ENCODE measurements at places on chromosomes 11 and 22.

DNA sequence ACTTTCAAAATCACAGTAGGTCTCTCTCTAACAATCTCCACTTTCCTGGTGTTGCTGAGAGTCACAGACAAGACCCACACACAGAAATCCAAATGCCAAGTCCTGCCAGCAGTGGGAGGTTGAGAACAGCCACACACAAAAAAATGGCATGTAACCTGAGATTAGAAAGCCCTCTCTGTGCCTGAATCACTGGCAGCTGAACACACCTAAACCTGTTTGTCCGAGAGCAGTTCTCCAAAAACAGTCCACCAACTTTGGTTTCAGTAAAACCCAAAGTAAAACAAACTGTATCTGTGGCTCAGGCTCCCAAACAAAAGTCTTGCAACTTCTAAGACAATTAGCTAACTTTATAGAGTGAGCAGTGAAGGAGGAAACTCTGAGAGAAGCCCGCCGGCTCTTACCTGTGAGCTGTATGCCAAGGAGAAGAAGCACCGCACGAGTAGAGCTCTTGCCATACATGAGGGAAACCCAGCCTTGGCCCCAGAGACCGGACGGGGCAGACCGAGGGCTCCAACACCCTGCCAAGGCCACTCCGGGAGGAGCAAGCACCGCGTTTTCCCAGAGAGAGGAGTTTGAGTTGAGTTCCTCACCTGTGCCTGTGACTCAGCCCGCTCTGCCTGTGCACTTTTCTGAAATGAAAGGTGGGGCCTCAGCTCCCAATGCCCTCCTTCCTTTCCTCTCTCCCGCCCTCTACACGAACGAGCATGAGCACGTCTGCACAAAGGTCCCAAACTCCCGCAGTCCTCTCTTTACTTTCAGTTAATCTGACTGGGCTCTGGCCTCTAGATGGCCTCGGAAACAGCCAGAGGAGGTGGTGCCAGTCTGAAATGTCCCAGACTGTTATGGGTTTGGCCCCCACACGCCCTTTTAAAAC lies at the start of gene MPZL2:
MPZL2 (minus strand) TSS at position 603 of the 874 bp plus-strand sequence; CDS start at position 459, 144 bp downstream.
- DNase-seq, result no peak

DNA sequence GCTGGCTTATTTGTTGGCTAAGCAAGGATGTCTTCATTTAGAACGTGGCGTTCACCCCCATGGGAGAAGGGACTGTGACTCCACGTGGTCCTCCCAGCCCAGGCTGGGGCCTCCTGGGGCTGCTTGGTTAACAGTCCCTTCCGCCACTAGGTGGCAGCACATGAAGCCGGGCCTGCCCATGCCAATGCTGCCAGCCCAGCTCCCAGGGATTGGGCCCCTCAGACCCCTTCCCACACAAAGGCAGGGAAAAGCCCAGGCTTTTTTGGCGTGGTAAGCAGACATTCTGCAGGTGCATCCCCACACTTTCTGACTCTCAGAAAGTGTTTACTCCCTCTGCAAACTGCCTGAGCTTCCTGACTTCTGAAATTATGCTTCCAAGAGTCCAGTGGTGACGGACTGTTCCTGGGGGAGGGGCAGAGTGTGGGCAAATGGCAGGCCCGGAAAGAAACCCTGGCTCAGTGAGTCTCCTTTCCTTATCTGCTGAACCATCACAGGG lies 3.1 kb downstream of the CBX6 start:
- peak; percentile 87 for DNase-seq

GRCh38 chr11:59552844-59553243 lies 41.5 kb downstream of the OR4D9 start:
- DNase-seq, result no peak

- DNase-seq, result no peak
Observed at GRCh38 chr11:8693010-8693551, 10.5 kb downstream of the RPL27A start.

GRCh38 chr11:69037074-69037473 lies 11.7 kb upstream of the TPCN2 start:
- no peak for DNase-seq

DNA sequence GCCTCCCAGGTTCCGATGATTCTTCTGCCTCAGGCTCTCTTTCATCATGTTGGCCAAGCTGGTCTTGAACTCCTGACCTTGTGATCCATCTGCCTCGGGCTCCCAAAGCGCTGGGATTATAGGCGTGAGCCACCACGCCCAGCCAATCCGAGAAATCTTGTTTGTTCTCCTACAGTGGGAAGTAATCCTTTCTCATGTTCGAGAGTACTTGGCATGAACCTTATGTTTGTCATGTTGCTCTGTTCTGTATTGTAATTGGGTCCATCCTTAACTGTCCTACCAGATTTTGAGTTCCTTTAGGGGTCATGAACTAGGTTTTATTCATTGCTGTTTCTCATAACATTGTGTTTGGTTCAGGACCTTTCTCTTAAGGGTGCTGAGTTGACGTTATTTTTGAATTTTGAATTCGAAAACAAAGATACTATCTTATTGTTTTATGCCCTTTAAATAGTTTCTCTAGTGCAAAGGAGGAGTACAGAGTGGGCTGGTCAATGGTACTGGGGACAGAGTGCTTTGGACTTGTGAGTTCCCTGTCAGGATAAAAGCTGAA lies 113.4 kb upstream of the RRM1 start:
- DNase-seq, result no peak

DNA sequence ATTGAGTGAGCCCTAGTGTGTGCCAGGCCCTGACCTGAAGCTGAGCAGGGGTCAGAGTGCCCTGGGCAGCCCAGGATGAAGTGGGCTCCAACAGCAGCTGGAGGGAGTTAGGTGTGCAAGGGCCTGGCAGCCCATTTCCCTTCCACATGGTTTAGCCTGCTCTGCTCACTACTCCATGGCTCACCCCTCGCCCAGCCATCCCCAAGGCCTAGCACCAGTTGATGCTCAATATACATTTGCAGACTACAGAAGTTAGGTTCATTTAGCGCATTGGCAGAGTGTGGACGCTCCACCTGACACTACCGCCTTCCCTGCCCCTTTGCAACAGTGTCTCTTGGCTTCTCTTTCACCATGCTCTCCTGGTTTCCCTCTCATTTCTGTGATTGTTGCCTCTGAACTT lies 3.8 kb downstream of the ATG16L2 start:
- DNase-seq, result no peak

DNA sequence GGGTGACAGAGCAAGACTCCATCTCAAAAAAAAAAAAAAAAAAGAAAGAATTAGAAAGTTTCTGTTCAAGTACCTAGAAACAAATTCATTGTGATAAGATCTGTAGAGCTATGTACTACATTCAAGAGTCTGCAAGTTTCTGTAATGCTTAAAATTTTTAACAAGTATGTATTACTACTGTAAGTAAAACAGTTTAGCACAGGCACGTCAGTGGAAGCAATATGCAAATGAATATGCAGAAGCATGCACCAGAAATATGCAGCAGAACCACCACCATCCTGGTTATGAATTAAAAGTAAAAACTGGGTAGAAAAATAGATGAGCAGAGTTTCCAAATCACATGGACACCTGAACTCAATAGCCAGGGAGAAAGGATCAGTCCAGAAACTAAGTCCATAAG lies 19.3 kb downstream of the SBF2 start:
- no peak for DNase-seq

- no peak for DNase-seq
Observed at GRCh38 chr22:47835726-47836125, 1073.3 kb downstream of the TBC1D22A start.

GRCh38 chr11:7422544-7423331 lies 62.6 kb upstream of the OLFML1 start:
- DNase-seq, result no peak

DNA sequence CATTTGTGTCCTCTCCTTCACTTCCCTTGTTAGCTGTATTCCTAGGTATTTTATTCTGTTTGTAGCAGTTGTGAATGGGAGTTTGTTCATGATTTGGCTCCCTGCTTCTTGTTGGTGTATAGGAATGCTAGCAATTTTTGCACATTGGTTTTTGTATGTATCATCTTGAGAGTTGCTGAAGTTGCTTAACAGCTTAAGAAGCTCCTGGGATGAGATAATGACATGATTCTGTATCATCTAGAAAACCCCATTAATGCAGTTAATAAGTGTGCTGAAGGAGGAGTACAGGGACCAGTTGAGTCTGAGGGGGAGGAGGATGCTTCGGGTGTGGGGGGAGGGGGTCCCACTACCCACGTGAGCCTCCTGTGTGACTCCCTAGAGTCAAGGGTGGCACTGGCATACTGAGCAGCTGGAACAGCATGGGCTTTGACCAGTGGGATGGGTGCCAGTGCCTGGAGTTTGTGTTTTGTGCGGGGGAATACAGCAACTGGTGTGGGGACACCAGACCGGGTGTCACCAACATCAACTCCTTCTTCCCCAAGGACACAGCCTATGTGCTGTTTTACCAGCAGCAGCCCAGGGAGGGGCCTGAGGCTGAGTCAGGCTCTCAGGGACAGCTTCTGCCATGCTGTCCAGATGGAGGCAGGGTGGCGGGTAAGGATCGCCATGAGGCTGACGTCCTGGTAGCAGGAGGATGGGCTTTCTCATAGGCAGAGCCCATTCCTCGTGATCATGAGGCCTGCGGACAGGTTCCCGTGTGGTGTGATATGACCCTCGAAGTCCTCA lies 24.1 kb downstream of the USP35 start:
- DNase-seq, result no peak

DNA sequence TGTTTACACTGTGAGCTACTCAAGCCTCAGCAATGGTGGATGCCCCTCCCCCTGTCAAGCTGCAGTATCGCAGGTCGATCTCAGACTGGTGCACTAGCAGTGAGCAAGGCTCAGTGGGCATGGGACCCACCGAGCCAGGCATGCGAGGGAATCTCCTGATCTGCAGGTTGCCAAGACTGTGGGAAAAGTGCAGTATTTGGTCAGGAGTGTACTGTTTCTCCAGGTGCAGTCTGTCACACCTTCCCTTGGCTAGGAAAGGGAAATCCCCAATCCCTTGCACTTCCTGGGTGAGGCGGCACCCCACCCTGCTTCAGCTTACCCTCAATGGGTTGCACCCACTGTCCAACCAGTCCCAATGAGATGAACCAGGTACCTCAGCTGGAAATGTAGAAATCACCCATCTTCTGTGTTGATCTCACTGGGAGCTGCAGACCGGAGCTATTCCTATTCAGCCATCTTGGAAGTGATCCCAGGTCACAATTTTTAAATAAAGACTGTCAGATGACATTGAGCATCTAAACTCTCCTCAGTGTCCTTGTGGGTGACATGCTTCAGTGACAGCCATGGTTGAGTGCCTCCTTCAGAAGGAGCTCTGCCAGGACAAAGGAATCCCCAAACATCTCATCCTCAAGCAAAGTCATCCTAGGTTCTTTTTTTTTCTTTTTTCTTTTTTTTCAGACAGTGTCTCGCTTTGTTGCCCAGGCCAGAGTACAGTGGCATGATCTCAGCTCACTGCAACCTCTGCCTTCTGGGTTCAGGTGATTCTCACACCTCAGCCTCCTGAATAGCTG lies 10.8 kb downstream of the SLC22A24 start:
- no peak for DNase-seq

GRCh38 chr22:49634006-49634772 lies 193.5 kb downstream of the BRD1 start:
- no peak for DNase-seq

- no peak for DNase-seq
Observed at GRCh38 chr11:118206391-118207031, 18.3 kb downstream of the JAML start.

DNA sequence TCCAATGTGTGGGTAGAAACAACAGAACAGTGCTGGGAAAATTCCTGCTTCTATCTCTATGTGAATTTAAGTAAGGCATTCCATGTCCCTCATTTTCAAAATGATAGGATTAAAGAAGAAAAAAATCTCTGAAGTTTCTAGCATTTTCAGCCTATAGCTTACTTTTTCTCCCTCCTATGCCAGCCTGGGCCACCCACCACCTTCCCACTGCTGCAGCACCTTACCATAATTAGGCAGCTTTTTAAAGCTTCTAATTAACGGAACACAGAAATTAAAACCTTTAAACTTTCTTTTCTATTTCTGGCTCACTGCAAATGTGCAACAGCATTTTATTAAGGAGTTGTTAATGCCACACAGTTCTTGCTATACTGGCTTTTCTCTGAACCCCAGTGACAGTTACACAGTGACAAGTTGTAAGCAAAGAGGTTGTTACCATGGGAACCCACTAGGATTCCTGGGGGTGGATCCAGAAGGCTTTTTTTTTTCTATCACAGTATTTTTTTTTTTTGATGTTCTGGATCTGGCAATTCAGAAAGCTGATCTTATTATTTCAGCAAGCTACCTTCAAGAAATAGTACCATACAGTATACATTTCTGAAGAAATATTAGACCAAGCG lies 20.2 kb downstream of the CELF1 start:
- no peak for DNase-seq

DNA sequence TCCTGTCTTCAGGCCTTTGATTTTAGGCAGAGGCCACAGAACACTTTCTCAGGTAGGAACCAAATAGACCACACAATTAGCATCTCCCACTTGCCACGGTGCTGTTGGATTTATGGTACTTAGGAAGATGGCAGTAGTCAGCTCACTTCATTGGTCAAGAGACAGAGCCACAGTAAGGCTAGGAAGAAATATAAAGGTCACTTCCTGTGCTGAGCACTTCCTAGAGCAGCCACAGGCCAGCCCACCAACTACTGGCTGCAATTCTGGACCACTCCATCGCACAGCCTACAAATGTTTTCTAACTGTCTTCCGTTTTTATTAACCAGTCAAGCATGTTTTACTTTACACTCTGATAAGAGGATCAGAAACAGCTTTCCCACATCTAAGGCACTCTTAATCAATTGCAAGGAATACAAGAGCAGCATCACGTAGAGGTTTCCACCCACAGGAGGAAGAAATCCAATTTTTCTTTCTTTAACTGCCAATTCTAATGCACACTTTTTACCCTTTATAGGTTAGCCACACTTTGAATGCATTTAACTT lies 54.7 kb downstream of the ABTB2 start:
- no peak for DNase-seq

- DNase-seq, result no peak
Observed at GRCh38 chr11:69000831-69001242, 12.2 kb downstream of the MRGPRF start.

- DNase-seq, result no peak
Observed at GRCh38 chr22:21443735-21444421, 23.3 kb upstream of the TMEM191C start.

DNA sequence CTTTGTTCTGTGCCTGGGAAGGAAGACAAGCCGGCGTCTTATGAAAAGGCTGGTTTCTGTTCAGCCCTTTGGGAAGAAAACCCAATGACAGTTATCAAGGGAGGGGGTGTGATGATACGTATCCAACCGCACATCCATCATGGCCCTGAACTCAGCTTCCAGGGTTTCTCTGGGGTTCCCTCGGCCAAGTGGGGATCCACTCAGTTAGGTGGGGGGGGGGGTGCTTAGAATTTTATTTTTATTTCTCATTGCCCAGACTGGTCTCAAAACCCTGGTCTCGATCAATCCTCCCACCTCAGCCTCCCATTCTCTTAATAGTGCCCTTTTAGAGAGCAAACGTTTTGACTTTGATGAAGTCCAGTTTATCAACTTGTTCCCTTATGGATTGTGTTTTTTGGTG lies 25.7 kb downstream of the KCNQ1 start:
- no peak for DNase-seq

GRCh38 chr11:74070723-74071492 lies 62.0 kb upstream of the UCP3 start:
- DNase-seq, result no peak

DNA sequence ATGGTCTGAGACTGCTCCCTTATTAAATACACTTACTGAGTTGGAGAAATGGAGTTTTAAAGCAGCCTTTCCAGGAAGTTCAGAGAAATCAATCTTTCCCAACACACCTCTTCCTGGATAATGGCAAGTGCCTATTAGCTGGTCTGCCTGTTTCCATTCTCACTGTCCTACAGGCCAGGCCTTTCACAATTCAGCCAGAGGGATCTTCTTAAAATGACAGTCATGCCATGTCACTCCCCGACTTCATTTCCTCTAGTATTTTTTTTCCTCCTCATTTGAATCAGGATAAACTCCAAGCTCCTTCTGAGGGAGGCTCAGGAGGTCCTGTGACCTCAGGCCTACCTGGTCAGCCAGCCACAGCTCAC lies 62.6 kb downstream of the FDX1 start:
- DNase-seq, result no peak
